ENCODE measurements at places on chromosomes 1 and 21. TPM values are rescaled to one million over a fixed set of nuclear protein-coding genes. Genes with fewer than 3 reads are reported as not detected.

GRCh38 chr1:36440646-36441045 is 9.6 kb downstream of the OSCP1 start:
- no peaks in the 10 kb centered on the region for H3K36me3 ChIP-seq
- H3K4me1 ChIP-seq: peaks cover 22% of the 10 kb centered on the region
- no peaks in the 10 kb centered on the region for H3K27me3 ChIP-seq

- H3K36me3 ChIP-seq: peaks cover 30% of the 10 kb centered on the region
- no peaks in the 10 kb centered on the region for H3K27me3 ChIP-seq
- H3K4me3 ChIP-seq: peak overlapping the region; percentile 24
- peaks cover 45% of the 10 kb centered on the region for H3K4me1 ChIP-seq
- peak overlapping the region; percentile 73 for H3K27ac ChIP-seq
Observed at GRCh38 chr1:56494306-56494705, 85.1 kb downstream of the PLPP3 start.

BOLA1 gene
- 10.1 TPM for total RNA-seq

MEX3A gene
- total RNA-seq: 114 TPM

DNA sequence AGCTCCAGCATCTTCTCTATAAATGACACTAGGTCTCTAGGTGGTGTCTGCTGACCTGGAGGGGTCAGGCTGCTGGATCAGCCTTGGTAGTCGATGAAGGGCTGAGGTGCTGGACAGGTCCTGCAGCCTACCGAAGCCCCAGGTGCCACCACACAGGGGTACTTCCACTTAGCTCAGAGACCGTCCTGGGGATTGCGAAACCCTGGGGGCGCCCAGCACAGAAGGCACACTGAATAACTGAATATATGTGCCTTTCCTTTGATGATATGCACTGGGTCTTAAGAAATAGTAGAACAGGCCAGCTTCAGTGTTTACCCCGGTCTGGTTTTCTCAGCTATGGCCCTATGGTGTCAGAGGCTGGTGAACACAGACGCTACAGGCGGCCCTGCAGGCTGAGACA is 10.9 kb downstream of the UBE2J2 start:
- no peaks in the 10 kb centered on the region for H3K4me1 ChIP-seq
- H3K4me3 ChIP-seq: no peak overlapping the region
- no peaks in the 10 kb centered on the region for H3K27me3 ChIP-seq

CDK11A gene
- total RNA-seq: 47.8 TPM

DNA sequence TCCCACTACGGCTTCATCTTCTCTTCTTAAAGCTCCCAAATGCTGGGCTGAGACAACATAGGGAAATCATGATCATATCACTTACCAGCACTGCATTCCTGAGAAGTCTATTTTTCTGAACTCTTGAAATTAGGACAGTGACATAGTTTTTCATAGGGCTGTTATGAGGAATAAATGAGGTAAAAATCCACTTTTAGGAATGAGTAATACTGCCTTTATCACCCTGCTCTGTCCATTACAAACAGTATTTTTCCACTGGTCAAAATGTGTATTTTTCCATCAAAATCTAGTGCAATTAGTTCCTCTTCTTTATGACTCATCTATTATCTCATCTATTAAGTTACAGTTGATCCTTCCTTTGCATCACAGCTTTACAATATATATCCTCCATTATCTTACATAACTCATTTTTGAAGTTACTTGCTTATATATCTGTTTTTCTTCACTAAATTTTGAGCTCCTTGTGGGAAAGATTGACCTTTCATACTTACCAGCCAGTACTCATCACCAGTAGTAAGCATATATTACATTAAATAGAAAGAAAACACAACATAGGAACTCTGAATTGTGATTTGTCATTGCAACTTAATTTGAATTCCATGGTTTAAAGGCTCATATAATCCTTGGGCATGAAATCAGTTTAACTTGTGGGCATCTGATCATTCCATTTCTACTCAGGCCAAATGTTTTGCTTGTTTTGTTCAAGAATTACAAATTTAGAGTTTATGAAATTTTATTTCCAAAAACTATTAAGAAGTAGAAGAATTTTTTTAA is 37.1 kb downstream of the PRRX1 start:
- DNase-seq: no peak
- H3K4me3 ChIP-seq: no peak overlapping the region
- H3K27me3 ChIP-seq: no peaks in the 10 kb centered on the region
- H3K27ac ChIP-seq: no peak overlapping the region

LCE2A gene
- not detected for total RNA-seq

DNA sequence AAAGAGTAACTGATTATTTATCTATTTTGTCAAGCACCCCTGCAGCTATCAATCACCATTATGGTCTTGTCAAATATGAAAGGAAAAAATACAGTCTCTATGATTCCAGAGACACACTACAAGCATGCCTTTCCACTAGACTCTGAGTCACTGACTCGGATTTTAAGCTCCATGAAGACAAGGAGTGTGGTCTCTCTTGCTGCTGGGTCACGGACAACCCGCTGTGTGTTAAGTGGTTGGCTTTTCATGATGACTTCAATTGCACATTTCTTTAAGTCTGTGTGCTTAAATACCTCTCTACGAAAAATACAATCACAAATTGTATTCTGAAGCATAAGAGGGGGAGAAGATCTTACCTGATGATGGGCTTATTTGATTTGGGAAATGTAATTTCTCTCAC is 14.0 kb upstream of the GNG4 start:
- H3K4me1 ChIP-seq: no peaks in the 10 kb centered on the region
- no peak overlapping the region for H3K4me3 ChIP-seq
- H3K27me3 ChIP-seq: no peaks in the 10 kb centered on the region
- no peak overlapping the region for H3K27ac ChIP-seq

DNA sequence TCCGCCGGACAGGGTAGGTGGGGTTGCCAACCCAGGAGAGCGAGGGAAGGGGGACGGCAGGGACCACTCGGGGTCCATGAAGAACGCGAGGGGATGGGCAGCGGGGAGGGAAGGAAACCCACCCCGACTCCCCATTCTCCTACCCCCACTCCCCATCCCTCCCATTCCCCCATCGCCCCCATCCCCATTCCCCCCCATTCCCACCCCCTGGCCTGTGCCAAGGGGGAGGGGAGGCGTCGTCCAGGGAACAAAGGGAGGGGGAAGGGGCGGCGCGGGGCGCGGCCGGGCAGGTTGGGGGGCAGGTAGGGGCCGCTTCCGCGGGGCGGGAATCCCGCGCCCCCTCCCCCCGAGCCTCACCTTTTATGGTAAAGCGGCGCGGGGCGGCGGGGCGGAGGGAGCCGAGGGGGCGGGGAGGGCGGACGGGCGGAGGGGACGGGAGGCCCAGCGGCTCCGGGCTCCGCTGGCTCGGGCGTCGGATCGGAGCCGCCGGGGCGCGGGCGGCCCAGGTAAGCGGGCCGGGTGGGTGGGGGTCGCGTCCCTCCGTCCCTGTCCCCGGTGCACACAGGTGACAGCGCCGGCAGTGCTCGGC is at the start of gene FBLIM1:
Gene FBLIM1 (plus strand): TSS at position 453 of the 589 bp plus-strand sequence. CDS start 6,189 bp downstream, outside the sequence.
- peaks cover 47% of the 10 kb centered on the region for H3K27me3 ChIP-seq
- H3K27ac ChIP-seq: peak within 1 kb of the TSS; percentile 50
- no peak for DNase-seq
- peak within 1 kb of the TSS; percentile 87 for H3K4me3 ChIP-seq
